ENCODE measurements at places on chromosomes 6 and 20.

- no peak for DNase-seq
These were observed 432.3 kb downstream of the CD83 start for GRCh38 chr6:14549871-14550270.

- DNase-seq: no peak
These were observed 40.1 kb upstream of the TFAP2C start for GRCh38 chr20:56588996-56589395.

DNA sequence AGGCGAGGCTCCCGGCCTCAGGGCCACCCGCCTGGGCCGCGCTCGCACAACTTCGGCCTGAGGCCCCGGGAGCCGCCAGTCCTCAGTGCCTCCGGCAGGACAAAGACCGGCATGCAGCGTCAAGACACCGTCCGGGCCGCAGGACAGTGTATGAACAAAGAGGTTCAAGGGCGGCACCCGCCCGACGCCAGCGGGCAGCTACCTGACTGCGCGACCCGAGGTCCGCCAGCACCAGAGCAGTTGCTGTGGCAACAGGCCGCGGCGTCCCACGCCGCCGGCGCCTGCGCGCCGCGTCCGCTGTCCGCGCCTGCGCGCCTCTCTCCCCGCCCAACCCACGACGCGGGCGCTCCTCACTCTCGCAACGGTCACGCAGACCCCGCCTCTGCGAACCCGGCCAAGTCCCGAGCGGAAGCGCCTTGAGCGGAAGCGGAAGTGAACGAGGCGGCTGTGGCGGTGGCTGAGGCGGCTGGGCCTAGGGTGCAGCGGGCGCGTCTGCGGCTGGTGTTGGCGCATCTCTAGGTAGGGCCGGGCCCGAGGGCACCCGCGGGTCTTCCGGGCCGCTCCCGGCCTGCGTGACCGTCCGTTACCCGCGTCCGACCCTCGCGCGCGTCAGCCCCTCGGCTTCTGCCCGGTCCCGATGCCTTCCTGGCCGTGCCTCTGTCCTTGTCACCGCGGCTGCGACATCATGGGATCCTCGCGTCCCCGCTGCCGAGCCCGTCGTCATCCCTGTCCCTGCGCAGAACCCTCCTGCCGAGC lies at the start of gene FAM120B:
Gene FAM120B (plus strand): TSS at position 435 of the 756 bp plus-strand sequence. CDS start 10,633 bp downstream, outside the sequence.
- peak; percentile 88 for DNase-seq

- DNase-seq: no peak
These were observed 37.2 kb downstream of the ZNF341 start for GRCh38 chr20:33769043-33769442.

GRCh38 chr20:32672394-32672981 lies 1.3 kb downstream of the C20orf203 start:
- no peak for DNase-seq

DNA sequence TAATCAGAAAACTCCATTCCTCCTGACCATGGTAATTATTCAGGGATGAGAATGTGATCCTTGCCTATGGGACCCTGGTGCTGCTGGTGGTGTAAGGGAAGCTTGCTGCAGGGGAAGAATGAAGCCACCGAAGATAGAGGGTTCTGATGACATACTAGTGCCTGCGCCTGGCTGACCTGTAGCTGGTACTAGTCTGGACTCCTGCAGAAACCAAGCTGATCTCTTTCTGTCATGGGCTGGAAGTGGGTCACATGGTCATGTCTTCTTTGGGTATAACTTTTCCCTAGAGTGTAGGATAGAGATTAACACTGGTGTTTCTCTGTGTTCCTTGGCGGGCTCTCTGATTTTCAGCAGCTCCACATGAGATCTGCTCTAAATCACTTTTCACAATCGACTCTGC lies 8.6 kb upstream of the SLC4A11 start:
- DNase-seq: no peak

GRCh38 chr20:33423141-33423834 lies 20.3 kb downstream of the SNTA1 start:
- no peak for DNase-seq

DNA sequence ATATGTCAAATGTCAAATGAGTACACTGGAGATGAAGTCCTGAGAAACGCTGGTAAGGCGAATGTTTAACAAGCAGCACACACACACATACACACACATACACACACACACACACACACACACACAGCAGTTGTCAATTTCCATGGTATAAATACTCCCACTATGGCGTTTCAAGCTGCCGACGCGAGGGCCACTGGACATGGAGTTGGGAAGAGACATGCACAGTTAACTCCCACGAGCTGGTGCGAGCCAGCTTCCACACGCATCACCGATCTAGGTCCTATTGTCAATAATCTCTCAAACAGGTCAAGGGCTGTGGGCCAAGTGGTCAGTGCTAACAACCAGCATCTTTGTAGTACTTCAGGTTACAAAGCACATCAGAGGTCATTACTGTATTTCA lies 58.9 kb downstream of the TRERF1 start:
- no peak for DNase-seq

DNA sequence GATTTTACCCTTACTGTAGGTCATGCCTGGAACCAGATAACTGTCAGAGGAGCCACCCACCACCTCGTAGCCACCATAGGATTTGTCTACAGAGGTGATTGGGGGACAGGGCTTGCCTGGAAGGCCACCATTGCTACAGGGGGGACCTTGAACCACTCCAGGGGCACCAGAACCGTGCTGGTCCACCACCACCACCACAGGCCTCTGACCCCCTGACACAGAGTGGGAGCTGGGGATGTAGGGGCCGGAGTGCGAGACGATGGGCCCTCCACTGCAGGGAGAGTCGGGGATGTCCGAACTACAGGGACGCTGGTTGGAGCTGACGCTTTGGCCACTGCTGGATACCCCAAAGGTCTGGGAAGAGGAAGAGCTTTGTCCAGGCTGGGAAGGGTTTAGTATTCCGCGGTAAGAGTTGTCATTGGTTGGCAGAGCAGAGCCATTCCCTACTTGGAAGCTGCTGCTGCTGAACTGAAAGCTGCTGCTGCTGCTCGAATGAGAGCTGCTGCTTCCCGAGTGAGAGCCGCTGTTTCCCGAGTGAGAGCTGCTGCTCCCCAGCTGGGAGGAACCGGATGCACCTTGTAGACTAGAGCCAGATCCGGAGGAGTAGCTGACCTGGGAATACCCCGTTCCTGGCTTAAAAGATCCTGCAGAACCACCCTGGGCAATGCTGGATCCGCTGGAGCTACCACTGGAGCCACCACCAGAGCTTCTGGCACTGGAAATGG lies 2.2 kb downstream of the PSORS1C1 start:
- no peak for DNase-seq

All from NCI-H2107 (cell line).